Myocyte (in vitro differentiated cells): ENCODE measurements at places on chromosomes 1 and 21. TPM values are rescaled to one million over a fixed set of nuclear protein-coding genes. Genes with fewer than 3 reads are reported as not detected.

AZIN2 gene
- 5.3 and 10.7 TPM in 2 replicates for total RNA-seq

ADGRL4 gene
- 0.24 and 0.47 TPM in 2 replicates for total RNA-seq

GNG4 gene
- total RNA-seq: not detected in 2 replicates

LRRC3 gene
- total RNA-seq: not detected in 2 replicates

ARHGEF16 gene
- total RNA-seq: not detected in 2 replicates

TEX38 gene
- not detected in 2 replicates for total RNA-seq

WDR64 gene
- not detected in 2 replicates for total RNA-seq
